ENCODE measurements at places on chromosomes 2 and 18.

- DNase-seq = peak; percentile 9
Observed at GRCh38 chr2:197201874-197202273, 108.7 kb downstream of the ANKRD44 start.

- no peak for DNase-seq
Observed at GRCh38 chr2:165044505-165045303, 89.4 kb upstream of the SLC38A11 start.

- DNase-seq = no peak
Observed at GRCh38 chr2:68857855-68858456, 13.2 kb downstream of the BMP10 start.

GRCh38 chr2:168217920-168218319 is 29.5 kb downstream of the STK39 start:
- no peak for DNase-seq

DNA sequence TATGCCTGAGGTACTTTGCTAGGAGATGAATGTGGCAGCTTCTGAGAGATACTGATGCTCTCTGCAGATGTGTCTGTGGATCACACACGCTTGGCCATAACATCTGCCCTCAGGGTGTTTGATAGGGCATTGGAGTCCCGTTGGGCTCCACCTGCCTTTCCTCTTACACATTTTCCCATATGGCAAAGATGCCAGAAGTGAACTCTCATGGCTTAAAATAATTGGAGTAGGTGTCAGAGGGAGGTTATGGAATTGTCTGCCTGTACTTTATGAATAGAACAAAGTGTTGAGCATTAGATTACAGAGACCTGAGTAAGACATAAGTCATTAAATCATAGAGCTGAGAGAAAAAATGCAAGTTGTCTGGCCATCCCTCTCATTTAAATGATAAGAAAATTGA is 75.3 kb upstream of the PNPT1 start:
- DNase-seq = no peak

GRCh38 chr2:216884347-216884746 is 24.5 kb upstream of the TNP1 start:
- DNase-seq = no peak

- DNase-seq = no peak
Observed at GRCh38 chr18:79484661-79485621, 89.2 kb downstream of the NFATC1 start.

DNA sequence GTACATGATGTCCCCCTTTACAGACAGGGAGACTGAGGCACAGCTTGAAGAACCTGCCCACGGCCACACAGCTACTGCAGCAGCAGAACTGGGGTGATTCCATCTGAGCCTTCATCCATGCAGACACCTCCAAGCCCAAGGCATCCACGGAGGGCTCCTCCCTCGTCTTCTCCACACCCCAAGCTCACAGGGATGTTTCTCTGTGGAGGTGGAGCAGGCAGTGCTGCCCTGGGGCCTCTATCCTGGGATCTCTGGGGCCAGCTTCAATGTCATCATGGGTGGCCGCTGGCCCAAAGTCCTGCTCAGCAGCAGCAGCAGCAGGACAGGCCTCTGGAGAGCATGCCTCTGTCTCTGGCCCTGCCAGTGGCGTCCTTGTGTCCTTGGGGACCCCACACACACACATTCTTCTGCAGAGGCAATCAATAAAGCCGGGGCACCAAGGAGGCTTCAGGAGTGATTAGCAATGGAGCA is 31.2 kb downstream of the ADI1 start:
- DNase-seq = no peak

GRCh38 chr2:42040643-42041278 is 7.1 kb upstream of the PKDCC start:
- DNase-seq = no peak

DNA sequence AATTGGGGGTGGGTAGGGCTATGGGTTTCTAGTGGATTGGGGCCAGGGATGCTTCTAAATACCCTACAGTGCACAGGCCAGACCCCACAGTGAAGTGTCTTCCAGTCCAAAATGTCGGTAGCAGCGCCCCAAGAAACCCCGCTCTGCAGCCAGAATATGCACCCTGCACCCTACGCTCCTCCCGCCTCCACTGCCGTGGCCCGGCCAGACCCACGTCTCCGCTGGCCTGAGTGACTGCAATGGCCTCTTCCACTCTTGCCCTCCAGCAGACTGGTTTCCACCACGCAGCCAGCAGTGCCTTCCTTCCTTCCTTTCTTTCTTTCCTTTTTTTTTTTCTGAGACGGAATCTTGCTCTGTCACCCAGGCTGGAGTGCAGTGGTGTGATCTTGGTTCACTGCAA is 91.4 kb upstream of the TAF1B start:
- no peak for DNase-seq

GRCh38 chr18:12819841-12820240 is 64.2 kb downstream of the PTPN2 start:
- DNase-seq = no peak

GRCh38 chr2:219285894-219286425 is 6.8 kb downstream of the DNAJB2 start:
- DNase-seq = no peak

- no peak for DNase-seq
Observed at GRCh38 chr18:10300739-10301138, 153.7 kb upstream of the APCDD1 start.

- no peak for DNase-seq
Observed at GRCh38 chr2:157971702-157972101, 95.6 kb upstream of the ACVR1 start.

DNA sequence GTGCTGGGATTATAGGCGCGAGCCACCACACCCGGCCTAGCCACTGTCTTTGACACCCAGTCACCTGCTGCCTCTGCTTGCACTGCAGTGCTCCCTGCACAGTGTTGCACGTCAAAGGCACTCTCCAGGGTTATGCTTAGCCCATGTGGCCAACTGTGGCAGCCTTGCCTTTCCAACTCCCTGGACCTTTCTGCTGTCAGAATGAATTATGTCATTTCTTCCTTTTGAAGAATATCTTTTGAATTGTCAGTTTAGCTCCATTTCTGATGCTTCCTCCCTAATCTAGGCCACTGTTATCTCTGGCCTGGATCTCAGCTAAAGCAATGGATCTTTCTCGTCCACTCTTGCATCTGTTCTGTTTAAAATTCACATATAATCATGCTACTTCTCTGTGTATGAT is 29.3 kb upstream of the LRRTM1 start:
- DNase-seq = no peak

GRCh38 chr2:79179036-79179435 is 19.5 kb upstream of the REG3A start:
- no peak for DNase-seq

- DNase-seq = no peak
Observed at GRCh38 chr2:232492236-232492848, 4.7 kb upstream of the ECEL1 start.

- DNase-seq = no peak
Observed at GRCh38 chr2:41922177-41922576, 125.6 kb upstream of the PKDCC start.

DNA sequence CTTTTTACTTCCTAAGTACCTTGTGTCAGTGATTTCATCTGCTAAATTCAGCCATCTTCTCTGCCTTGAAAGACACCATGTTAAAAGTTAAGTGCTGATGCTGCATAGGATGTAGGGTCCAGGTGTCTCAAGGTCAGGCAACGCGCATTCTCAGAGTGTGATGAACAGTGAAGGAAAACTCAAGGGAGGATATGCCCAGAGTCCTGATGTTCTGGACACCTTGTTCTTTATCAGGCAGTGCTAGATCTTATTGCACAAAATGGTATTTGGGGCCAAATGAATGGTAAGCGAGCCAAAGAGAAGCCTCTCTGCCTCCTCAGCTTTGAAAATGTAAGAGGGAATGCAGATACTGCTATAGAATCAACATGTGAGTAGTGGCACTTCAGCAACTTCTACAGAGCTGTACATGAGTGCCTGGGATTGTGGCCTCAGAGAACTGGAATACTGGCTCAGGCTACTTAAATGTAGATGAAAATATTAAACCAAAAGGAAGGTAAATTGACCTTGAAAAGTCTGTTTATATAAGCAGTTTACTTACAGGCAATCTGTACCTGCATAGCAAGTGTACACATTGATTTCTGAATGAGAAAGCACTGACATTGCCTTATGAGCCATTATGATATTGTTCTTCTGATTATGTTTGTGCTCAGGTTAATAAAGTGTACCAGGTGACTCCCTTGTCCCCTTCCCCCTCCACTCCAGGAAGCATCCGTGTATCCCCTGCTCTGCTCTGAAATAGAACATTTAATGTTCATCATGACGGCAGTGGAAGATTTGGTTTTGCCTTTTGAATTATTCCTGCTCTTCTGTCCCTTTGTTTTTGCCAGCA is 86.7 kb upstream of the RANBP2 start:
- peak; percentile 66 for DNase-seq

- DNase-seq = no peak
Observed at GRCh38 chr2:69477627-69478026, 40.4 kb upstream of the NFU1 start.

DNA sequence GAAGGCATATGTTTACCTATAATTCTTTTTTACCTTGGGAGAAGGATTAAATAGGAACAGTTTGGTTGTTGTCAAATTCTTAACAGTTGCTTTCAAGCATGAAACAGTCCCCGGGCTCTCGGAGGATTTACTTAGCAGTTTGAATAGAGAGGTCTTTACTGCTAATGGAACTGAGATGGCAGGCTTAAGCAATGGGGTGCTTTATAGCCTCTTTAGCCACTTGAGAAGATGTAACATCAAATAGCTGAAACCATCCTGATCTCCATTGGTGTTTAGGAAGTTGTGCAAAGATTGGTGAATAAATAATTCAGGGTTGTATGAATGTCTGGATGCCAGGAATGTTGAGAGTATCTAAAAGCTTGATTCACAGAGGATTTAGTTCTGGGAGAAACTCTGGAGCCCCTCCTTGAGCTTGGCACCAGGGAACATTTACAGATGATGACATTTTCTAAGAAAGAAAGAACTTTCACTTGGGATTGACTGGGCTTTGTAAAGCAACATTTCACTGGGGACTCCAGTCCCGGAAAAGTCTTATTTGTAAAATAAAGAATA is 51.9 kb downstream of the PTPRM start:
- DNase-seq = no peak

GRCh38 chr2:207083361-207084110 is 82.2 kb downstream of the KLF7 start:
- no peak for DNase-seq

DNA sequence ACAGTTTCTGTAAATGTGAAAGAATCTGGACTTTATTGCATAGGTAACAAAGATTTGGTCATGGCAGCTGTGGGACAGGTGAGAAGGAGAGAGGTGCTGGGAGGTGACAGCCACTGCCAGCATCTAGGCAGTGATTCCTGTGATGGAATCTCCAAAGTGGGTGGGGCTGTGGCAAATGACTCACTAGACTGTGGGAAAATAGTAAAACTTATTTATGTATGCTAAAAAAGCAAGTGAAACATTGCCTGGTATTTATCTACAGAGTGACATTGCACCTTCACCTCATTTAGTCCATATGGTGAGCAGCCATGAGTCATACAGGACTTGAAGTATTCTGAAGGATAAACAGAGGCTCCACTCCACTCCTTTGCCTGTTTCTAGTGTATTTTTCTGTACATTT is 145.3 kb upstream of the MEX3C start:
- DNase-seq = no peak

GRCh38 chr2:200431996-200432705 is 77.7 kb downstream of the KCTD18 start:
- no peak for DNase-seq

- DNase-seq = peak; percentile 71
Observed at GRCh38 chr2:121185571-121186074, 99.4 kb downstream of the TFCP2L1 start.

GRCh38 chr2:25197336-25198208 is 29.2 kb upstream of the POMC start:
- DNase-seq = no peak

DNA sequence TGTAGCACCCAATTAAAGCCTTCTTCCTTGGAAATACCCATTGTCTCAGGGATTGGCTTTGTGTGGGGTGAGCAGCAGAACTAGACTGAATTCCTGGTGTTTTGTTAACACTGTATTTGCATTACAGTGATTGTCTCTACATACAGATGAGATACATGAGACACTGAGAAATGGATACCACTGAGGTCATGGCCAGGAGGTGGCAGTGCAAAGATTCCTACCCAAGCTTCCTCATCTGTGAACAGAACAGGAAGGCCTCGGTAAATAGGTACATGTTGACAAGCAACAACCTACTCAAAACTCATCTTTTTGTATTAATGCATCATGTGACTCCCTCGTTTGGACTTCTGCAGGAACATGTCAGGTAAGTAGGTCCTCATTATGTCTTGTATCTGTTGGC is 445.8 kb upstream of the RGPD4 start:
- DNase-seq = no peak

DNA sequence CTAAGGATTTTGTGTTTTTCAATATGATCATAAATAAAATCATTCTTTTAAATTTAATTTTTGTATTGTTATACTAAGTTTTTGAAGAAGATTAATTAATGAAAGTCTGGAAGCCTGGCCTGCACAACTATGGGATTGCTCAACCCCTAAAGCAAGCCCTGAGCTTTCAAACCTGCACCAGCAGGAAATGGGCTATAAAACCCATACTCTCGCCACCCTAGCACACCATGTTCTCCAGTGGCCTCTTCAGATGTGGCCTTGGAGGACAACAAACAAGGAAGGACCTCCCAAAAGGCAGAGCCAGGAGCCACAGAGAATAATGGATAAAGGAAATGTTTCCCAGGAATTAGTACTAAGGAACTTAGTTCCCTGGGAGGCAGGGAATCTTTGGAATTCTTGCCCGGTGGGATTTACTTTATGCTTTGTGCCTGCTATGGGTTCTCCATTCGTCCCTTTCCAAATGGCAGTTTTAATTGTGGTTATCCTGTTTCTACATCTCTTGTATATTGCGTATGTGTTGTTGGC is 212.5 kb downstream of the ZFP36L2 start:
- no peak for DNase-seq

DNA sequence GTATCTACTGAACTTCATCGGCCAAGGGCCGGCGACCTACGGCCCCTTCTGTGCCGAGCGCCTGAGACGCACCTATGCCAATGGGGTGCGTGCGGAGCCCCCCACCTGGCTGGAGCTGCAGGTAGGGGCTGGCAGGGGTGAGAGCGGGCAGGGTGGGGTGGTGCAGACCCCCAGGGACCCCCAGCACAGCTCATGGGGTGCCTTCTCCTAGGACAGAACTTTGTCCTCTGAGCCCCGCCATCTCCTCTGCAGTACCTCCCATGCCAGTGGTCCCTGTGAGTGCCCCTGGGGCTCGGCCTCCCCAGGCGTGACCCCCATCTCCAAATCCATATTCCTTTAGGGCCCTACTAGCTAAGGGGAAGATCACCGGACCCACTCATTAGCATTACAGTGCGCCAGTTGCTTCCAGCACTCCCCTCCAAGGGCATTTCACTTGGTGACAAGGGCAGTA is 23.9 kb upstream of the GPR17 start:
- no peak for DNase-seq

GRCh38 chr2:70891572-70892357 is 43.9 kb upstream of the ATP6V1B1 start:
- no peak for DNase-seq

- DNase-seq = no peak
Observed at GRCh38 chr2:235061656-235062055, 109.8 kb downstream of the SH3BP4 start.

GRCh38 chr2:12774395-12774727 is 57.6 kb downstream of the TRIB2 start:
- DNase-seq = no peak

Measured in SHP77 treated with DMSO at 0.1 percent for 48 hours (cell line).